Foreskin keratinocyte (primary cell): ENCODE measurements at places on chromosomes 1 and 21.
A peak's percentile ranks its signal among the peaks of the same experiment; 100 is the strongest.

DNA sequence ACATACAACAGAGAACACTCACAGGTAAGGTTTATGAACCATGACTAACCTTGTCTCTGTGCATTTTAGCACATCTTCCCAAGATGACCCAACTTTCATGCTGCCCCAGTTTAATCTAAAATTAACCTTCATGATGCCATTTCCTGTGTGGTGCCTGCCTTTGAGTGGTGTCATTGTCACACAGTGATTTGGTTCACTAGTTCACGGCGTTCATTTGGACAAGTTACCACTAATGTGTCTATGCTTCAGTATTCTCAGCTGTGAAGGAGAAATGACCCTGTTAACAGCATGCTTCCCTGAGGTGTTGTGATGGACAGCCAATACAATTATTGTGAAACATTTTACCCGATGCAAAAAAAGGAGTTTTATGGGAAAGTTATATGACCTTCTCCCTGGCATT lies 693.1 kb downstream of the RWDD3 start:
- no peak for DNase-seq

DNA sequence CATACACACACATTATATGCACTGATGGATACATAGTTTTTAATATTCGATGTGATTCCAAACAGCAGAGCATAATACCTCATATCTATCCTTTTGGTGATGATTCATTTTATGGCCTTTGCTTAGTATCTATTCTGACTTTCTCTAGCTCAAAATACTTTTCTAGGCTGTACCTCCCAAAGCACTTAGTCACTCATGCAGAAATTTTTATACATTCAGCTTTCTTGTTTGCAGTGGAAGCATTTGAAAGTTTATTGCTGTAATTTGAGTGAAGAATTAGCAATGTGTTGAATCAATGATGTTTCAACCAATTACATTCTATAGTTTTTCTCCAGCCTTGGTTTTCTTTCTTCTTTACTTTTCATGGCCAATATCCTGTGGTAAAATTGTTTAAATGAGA lies 66.7 kb downstream of the LBR start:
- DNase-seq: peak; percentile 34

DNA sequence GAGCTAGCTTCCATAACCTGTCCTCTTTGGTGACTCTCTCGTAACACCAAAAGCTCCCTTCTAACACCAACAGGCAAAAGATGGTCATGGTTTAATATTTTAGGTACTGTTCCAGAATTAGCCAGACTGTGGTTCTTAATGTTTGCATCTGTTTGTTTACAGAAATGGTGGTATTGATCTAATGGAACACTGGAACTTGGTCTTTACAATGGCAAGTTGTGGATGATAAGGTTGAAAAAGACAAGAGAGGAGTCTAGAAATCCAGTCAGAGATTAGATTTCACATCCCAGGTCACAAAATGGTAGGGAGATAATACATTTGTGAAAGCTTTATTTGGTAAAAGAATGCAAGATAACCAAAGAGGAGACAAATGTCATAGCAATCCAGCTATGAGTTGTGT lies 293.1 kb downstream of the SMYD3 start:
- DNase-seq: no peak

DNA sequence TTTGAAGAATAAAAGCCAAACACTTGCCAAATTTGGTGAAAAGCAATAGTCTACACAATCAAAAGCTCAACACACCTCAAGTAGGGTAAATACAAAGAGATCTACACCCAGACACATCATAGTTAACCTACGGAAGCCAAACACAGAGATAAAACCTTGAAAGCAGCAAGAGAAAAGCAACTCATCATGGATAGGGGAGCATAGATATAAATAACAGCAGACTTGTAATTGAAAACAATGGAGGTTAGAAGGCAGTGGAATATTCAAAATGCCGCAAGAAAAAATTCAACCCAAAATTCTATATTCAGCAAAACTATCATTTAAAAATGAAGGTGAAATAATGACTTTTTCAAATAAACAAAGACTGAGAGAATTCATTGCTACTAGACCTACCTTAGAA lies 105.1 kb downstream of the ITSN1 start:
- no peak for DNase-seq

DNA sequence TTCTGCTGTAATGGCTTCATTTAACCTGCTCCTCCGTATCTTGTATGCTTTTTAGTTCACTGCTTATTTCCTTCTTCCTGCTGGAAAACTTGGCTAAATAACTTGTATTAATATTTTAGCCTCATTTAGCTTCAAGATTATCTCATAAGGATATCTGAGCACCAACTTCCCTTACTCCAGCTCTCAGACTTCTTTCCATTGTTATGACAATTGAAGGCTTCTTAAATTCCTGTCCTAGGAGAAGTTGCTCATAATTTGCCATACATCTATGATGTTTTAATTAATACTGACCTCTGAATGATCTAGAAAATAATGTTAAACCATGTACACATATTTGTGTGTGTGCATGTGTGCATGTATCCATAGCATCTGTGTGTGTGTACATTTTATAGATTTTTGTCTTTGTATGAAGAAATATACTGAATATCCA lies 1524.4 kb upstream of the TPTE start:
- DNase-seq: no peak

- DNase-seq: no peak
These were observed 33.8 kb downstream of the OR10J1 start for GRCh38 chr1:159473335-159473734.

GRCh38 chr21:35585878-35586277 lies 474.4 kb downstream of the SETD4 start:
- DNase-seq: no peak

- DNase-seq: no peak
These were observed 447.1 kb downstream of the PTPRU start for GRCh38 chr1:29683472-29683871.

- no peak for DNase-seq
These were observed 114.1 kb upstream of the CD34 start for GRCh38 chr1:208025031-208025430.
